Epithelial cell of esophagus (primary cell): ENCODE measurements at places on chromosomes 7 and 10.
A peak's percentile ranks its signal among the peaks of the same experiment; 100 is the strongest.

DNA sequence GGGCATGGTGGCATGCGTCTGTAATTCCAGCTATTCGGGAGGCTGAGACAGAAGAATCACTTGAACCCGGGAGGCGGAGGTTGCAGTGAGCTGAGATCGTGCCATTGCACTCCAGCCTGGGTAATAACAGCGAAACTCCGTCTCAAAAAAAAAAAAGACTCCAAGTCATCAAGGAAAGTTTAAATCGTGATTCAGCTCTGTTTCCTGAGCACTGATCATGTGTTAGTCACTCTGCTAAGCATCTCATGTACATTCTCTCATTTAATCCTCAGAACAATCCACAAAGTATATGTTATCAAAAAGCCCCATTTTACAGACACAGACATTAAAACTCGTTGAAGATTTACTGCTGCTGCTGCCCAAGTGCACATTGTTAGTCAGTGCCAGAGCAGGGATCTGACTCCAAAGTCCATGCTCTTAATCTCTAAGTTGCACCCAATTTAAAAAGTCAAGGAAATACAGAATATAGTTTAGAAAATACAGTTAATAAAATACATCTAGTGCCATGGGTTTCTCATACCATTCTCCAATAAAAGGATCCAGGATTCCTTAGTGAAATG lies 6.2 kb downstream of the PIK3AP1 start:
- peak; percentile 52 for DNase-seq

- DNase-seq: peak; percentile 51
These were observed 29.5 kb downstream of the PLXDC2 start for GRCh38 chr10:19845503-19846368.

- peak; percentile 85 for DNase-seq
These were observed 277.1 kb downstream of the SNX13 start for GRCh38 chr7:17663061-17663675.

DNA sequence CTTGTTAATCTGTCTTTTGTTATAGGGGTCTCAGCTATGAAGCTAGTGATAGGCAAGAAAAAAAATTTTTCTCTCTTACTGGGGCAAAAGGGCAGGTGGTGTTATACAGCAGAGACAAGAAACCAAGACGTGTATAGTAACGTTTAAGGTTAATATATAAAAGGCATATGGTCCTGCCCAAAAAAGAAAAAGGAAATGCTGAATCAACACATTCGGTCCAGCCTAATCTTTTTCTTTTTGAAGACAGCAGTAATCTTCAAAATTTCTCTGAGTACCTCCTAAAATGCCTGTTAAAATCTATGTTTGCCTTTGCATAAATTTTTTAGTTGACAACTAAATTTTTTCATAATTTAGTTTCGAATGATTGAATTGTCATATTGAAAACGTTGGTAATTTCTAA lies 54.5 kb downstream of the P4HA1 start:
- no peak for DNase-seq
